Endothelial cell of umbilical vein (primary cell): ENCODE measurements at places on chromosomes 6 and 20. TPM values are rescaled to one million over a fixed set of nuclear protein-coding genes. Genes with fewer than 3 reads are reported as not detected.

The HLA-DQB2 gene
- not detected in 2 replicates for total RNA-seq

The NRSN1 gene
- total RNA-seq: not detected in 2 replicates

The TMEM74B gene
- 0.67 and 1.1 TPM in 2 replicates for total RNA-seq

The COL9A3 gene
- 0.60 and 0.76 TPM in 2 replicates for total RNA-seq

The PRRT1 gene
- total RNA-seq: 0.76 and 1.3 TPM in 2 replicates

The IBTK gene
- total RNA-seq: 29.5 and 30.5 TPM in 2 replicates

The APMAP gene
- 105 and 110 TPM in 2 replicates for total RNA-seq

The CHRNA4 gene
- not detected in 2 replicates for total RNA-seq

The SLC25A27 gene
- total RNA-seq: 3.4 and 4.0 TPM in 2 replicates

The NMBR gene
- not detected in 2 replicates for total RNA-seq

The RSPO3 gene
- total RNA-seq: 8.6 and 11.1 TPM in 2 replicates

The MUC21 gene
- total RNA-seq: not detected in 2 replicates

The NKAIN4 gene
- total RNA-seq: not detected in 2 replicates

The CLDN20 gene
- not detected in 2 replicates for total RNA-seq

The IMPG1 gene
- not detected in 2 replicates for total RNA-seq

The ADTRP gene
- total RNA-seq: 3.3 and 5.6 TPM in 2 replicates

The COL9A1 gene
- total RNA-seq: not detected in 2 replicates

The ADNP gene
- 66.0 and 69.0 TPM in 2 replicates for total RNA-seq

The CAPN11 gene
- total RNA-seq: 1.4 and 1.8 TPM in 2 replicates

The OR2B6 gene
- total RNA-seq: not detected in 2 replicates

The TUBB2A gene
- total RNA-seq: 73.2 and 80.3 TPM in 2 replicates

The CAGE1 gene
- not detected in 2 replicates for total RNA-seq

The CST4 gene
- total RNA-seq: not detected in 2 replicates
